Activated CD8-positive, alpha-beta memory T cell treated with anti-CD3 and anti-CD28 coated beads for 1 hour (primary cell): ENCODE measurements at places on chromosomes 13 and 19.

- no peak for DNase-seq
These were observed 548.6 kb upstream of the SLITRK5 start for GRCh38 chr13:87122551-87122950.

DNA sequence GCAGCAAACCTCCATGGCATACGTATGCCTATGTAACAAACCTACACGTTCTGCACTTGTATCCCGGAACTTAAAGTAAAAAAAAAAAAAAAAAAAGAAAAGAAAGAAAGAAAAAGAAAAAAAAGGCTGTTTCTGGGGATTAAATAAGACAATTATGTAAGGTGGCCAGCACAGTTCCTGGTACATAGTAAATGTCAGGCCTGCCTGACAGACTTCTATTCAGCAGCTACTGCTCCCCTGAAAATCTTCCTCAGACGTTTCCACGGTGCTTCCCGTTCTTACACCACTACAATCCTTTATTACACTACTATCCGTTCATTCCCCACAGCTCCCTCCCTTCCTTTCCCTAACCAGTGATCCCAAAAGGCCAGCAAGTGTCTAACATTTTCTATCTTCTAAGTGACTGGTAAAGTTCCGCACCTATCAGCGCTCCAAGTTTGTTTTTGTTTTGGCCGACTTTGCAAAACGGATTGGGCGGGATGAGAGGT lies 636 bp upstream of the RB1 start:
- DNase-seq: no peak

DNA sequence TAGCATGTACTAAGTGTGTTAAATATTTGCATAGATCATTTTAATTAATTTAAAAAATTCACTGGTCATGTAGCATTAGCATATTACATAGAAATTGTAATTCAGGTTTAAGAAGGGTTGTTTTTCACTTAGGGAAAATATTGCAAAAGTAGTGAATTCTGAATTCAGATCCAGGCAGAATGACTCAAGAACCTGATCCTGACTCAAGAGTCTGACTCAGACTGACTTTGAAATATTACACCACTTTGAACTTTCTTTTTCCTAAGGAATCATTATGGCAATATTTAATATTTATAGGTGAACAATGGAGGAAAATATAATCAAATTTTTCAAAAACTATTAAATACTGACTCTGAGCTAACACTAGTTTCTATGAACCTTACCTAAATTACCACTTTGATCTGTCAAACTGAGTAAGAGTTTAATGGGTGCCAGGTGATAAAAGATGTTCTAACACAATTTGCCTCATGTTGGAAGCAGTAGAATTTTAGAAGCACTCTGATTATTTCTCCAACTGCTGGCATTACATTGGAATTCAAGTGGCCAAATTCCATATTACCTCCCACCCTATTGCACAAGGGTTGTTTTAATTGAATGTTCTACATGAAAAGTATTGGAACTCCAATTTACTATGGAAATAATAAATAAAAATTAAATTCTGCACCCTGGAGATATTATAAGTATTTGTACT lies 261.6 kb downstream of the SLITRK1 start:
- DNase-seq: no peak

- DNase-seq: no peak
These were observed 384.8 kb downstream of the SLC7A1 start for GRCh38 chr13:29210676-29211075.

DNA sequence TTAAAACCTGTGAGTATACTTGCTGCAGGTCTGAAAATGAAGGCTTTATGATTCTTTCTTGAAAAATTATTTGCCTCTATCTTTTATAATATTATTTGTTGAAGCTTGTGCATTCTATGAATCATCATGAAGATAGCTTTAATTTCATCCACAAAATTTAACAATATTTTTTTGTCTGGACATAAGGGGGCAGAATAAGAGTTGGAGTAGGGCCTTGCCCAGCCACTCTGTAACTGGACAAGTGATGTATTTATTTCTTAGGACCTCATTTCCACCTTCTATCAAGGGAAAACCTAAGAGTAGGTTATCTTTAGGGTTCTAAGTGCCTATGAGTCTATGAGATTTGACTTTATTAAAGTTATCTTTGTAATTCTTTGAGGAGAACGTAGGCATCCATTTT lies 49.9 kb downstream of the N4BP2L1 start:
- DNase-seq: no peak

DNA sequence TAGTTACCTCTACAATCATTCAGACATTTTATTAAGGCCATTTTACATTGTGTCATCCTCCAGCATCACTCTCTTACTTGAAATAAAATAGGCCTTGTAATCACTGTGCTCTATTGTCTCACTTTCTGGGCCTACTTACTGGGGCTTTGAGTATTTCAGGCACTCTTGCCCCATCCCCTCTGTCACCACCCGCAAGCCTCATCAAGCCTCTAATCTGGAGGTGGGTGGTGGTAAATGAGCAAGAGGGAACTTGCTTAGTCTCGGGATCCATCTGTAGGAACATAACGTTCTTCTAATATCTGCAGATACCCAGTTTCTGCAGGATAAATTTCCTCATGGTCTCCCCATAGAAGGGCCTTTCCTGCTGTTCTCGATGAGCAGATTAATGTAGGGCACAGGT lies 19.4 kb upstream of the GPR18 start:
- DNase-seq: no peak

DNA sequence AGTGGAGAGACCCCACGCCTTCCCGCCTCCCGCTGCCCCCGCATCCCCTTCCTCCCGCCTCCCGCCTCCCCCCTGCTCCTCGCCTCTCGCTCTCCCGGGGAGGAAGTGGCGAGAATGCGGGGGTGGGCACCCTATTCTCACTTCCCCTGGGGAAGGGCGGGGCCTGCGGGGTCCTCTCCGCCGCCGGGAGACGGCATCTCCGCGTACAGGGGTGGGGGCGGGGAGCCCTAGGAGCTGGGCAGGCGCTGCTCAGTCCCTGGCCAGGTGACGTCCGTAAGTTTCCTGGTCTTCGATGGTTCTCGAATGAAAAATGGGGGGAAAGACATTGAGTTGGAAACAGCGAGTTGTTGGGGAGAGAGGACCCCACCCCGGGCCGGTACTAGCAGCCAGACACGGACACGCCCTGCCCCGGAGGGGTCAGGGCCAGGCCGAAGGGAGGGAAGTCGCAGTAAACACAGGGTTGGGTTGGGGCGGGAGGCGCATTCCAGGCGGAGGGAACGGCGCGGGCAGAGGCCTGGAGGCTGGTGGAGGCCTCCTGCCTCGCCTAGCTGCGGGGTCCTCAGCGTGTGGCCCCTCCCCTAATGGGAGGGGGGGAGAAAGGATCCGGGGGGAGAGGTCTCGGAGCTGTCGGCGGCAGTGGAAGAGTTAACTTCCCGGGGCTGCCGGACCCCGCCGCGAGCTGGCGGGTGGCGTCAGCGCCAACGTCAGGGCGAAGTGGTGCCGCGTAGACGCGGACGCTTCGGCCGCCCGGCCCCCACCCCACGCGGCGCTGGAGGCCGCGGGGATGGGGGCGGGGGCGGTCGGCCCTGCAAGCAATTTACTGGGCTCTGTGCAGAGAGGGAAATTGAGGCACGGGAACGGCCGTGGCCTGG lies 10.4 kb upstream of the JUND start:
- DNase-seq: peak; percentile 66

DNA sequence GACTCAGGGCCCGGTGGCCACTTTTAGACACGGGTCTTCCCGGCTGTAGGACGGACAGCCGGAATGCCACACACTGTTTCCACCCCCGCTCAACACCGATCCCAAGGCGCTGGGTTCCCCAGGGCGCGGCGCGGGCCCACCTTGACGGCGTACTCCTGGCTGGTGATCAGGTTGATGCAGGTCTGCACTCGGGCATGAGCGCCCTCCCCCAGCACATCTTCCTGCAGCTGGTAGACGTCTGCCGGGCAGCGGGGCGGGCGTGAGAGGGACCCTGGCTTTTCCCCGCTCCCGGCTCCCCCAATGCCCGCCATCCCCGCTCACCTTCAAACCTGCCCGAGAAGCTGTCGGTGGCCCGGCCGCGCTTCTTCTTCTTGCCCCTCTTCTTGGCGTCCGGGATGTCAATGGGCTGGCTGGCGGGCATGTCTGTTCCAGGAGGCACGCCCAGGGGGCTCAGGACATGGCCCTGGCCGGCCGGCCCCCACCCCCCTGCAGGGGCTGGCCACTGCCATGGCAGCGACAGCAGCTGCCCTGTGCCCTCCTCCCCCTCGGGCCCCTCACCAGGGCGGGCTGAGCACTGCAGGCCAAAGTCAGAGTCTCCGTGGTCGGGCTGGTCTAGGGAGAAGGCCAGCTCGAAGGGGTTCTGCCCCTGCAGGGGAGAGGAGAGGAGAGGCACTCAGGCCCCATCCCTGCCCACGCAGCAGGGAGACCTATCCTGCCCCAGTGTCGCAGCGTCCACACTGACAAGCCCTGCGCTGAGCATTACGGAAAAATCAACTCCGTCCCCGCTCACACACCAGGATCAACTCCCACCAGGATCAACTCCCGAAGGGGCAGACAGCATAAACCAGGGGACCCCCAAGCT lies 4.8 kb downstream of the MKNK2 start:
- DNase-seq: no peak

GRCh38 chr13:25765266-25765665 lies 286.6 kb downstream of the SHISA2 start:
- DNase-seq: no peak

- DNase-seq: no peak
These were observed 5.5 kb downstream of the RAVER1 start for GRCh38 chr19:10327793-10328192.

DNA sequence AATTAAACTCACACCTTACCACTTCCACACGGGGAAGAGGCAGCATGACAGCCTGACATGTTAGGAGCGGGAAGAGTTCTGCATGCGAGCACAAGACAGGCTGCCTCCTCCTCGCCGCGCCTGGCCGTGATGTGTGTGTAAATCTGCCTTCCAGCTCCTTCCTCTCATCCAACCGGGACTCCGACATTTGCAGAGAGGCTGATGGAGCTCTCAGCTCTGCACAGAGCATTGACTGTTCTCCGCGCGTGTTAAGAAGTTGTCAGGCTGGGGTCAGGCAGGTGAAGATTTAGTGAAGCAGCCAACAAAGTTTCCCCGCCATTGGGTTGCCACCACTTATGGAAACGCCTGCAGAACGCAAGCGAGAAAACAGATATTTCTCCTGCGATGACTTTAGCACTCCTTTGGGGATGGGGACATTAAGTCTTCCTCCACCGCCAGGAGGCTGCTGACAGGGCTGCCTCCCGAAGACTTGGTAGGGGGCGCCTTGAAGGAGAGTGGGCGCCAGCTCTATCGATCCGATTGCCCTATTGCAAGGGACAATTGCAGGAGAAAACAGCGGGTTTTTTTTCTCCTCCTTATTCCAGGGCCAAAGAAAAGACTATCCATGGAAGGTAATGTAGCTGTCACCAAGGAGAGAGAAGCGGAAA lies 213.9 kb upstream of the TSHZ3 start:
- no peak for DNase-seq

GRCh38 chr13:63124863-63125262 lies 1709.2 kb upstream of the PCDH20 start:
- no peak for DNase-seq

- DNase-seq: no peak
These were observed 1.8 kb upstream of the RNF225 start for GRCh38 chr19:58393725-58394033.

DNA sequence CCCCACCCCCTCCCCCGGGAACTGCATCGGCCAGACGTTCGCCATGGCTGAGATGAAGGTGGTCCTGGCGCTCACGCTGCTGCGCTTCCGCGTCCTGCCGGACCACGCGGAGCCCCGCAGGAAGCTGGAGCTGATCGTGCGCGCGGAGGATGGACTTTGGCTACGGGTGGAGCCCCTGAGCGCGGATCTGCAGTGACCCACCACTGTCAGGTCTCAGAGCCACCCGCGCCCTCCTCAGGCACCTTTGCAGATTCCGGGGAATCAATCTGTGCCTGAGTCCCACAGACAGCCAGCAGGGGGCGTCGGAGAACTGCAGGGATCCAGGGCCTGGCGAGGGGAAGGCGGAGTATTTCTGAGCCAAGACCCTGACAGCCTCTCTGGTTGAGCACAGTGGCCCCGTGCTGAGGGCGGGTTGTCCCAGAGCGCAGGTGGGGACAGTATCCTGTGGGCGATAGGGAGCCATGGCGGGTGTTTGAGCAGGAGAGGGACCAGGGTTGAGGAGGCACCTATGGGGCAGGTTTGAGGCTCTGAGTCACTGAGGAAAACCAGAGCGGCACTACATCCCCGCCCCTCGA lies 30.4 kb upstream of the CYP4F8 start:
- peak; percentile 57 for DNase-seq

GRCh38 chr13:35210261-35210660 lies 266.2 kb downstream of the MAB21L1 start:
- DNase-seq: no peak

DNA sequence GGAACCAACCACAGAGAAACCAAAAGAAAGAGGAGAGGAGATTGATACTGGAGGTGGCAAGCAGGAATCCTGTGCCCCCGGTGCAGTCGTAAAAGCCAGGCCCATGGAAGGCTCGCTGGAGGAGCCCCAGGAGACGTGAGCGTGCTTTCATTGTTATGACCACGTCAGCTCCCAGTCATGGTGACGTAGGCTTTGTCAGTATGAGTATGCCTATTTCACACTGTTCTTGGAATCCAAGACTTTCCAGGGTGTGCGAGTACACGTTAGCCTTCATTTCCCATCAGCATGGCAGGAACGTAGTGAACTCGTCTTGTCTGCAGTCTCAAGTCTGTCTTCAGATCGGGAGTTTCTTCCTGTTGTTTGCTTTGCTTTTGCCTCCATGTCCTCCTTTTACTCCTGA lies 15.4 kb upstream of the CHAMP1 start:
- DNase-seq: no peak

DNA sequence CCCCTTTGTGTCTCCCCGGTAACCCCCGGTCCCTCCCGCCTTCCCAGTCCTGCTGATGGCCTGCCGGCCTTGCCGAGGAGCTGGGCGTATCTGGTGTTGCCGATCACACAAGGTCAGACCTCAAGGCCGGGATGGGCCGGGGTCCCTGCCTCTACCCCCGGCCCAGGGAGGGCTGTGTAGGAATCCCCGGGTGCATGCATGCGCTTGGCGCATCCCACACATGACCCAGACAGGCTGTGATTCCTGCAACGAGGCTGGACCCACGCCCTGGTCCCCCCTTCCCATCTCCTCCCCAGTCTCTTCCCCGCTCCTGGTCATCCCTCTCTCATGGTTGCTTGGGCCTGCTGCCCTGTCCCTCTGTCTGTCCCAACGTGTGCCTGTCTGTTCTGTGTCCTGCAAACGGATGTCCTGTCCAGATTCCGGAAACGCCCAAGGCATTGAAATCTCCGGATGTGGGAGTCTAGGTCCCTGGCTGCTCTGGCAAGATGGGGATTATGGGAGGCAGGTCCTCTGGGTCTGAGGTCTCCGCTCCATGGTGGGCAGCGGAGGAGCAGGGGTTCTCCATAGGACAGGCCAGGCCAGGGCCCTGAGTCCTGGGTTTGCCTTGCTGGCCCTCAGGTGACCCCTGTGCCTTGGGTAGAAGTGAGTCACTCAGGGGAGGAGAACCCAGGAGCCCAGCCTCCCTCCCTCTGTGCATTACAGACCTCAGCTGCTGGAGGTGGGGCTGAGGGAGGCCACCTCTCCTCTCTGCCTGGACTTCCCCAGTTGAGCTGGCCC lies 1.6 kb downstream of the PKN1 start:
- no peak for DNase-seq

DNA sequence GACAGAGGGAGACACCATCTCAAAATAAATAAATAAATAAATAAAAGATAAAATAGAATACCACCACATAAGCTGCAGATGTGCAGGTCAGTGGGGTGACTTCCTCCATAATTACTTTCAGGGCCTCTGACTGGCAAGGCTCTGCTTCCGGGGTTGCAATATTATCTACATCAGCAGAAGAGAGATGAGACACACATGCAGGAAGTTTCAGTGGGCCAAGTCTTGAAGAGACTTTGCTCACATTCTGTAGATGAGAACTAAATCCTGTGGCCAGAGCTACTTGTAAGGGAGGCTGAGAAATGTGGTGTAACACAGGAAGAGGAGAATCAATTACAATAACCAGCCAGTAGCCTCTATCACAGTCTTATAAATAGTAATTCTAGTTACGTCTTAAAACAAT lies 89.9 kb upstream of the MAB21L1 start:
- DNase-seq: no peak
